Stimulated activated CD4-positive, alpha-beta T cell treated with anti-CD3 and anti-CD28 coated beads, Interleukin-4, amount 100 ng/mL, for 24 hours (primary cell): ENCODE measurements at places on chromosomes 2 and 18.

GRCh38 chr2:133417415-133417814 lies 150.8 kb downstream of the NCKAP5 start:
- DNase-seq, result no peak

DNA sequence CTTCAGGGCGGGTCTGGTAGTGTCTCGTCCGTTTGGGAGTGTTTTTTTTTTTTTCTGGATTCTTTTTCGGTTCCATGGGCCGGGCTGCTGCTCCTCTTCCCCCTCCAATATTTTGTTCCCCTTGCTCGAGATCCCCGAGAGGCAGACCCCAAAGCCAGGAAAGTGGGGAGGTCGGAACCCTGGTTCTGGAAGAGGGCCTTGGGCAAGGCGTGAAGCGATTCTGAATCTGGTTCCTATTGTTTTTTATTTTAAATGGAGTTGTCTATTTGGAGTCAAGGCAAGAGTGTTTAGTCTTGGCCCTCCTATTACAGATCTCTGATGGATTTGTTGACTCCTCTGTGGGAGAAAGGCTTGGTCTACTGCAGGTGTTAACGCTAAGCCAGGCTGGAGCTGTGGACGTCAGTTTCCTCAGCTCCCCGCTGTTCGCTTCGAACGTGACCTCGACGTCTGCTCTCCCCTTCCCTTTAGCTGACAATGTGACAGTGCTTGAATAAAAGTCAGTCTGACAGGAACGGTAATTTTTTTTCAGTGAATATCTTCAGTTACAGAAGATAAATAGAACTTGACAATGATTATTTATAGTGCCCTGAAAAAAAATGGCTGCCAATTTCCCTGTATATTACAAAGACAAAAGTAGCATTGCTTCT lies 683 bp upstream of the DNAJC27 start:
- DNase-seq, result peak; percentile 34

GRCh38 chr2:239399921-239400595 lies 762 bp downstream of the HDAC4 start:
- DNase-seq, result peak; percentile 49

DNA sequence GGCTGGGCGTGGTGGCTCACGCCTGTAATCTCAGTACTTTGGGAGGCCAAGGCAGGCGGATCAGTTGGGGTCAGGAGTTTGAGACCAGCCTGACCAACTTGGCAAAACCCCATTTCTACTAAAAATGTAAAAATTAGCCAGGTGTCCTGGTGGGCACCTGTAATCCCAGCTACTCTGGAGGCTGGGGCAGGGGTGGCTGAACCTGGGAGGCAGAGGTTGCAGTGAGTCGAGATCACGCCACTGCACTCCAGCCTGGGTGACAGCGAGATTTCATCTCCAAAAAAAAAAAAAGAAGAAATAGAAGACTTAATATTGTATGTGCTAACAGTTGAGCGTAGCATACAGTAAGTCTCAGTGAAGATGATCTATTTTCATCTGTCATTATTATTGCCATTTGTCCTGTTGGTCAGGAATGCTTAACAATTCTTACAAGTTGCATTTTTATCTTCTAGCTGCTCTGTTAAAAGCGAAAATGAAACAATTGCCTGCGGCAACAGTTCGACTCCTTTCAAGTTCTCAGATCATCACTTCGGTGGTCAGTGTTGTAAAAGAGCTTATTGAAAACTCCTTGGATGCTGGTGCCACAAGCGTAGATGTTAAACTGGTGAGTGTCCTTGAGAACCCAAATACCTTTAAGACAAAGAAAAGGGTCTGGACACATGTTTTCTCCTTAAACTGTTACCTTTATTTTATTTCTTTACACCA lies 7.2 kb downstream of the PMS1 start:
- no peak for DNase-seq

DNA sequence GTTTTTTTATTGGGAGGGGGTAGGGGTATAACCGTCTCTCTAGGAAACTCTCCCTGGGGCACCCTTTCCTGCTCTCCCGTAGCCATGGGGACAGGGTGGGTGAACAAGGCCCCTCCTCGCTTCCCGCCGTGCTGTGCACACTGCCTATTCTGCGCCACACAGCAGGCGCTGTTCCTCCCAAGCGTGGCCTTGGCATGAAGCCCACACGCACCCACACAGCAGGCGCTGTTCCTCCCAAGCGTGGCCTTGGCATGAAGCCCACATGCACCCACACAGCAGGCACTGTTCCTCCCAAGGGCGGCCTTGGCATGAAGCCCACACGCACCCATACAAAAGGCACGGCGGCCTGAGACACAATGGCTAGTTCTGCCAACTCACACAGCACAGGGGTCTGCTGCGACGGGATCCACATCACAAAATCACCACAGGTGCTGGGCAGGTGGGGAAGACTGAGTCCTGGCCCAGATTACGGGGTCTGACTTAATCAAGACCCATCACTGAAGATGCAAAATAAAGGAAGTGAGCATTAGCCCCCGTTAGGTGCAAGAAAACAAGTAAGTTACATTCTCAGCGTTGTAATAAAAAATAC lies 46.6 kb upstream of the TPO start:
- no peak for DNase-seq

DNA sequence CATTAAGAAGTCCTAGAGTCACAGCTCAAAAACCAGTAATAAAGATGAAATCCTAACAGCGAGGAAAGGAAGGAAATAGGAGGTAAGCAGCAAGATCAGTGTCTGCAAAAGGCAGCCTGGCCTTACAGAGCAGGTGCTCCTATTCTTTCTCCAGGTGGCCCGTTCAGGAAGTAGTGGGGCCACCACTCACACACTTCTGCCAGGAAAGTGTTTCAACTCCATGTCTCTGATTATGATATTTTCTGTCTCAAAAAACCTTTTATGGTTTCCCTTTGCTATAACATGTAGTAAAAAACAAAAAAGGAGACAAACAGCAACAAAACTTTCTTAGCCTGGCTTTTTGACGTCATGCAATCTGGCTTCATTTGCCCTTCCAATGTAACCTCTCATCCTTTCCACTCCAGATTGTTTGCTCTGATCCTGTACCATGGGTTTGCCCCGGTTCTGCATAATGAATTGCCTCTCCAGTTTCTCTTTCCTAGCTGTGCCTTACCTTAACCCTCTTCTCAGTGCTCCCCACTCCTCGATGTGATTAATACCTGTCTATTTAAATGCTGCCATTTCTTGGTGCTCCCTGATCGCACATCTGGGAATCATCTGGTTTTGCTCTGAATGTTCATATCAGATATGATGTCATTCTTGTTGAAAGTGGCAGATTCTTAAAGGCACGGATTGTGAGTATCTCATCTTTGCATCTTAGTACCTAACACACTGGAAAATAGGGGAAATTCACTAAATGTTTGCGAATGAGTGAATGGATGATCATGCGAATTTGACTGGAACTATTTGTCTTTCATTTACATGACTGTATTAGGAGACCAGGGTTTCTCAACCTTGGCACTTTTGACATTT lies 50.6 kb upstream of the PTPRM start:
- no peak for DNase-seq

DNA sequence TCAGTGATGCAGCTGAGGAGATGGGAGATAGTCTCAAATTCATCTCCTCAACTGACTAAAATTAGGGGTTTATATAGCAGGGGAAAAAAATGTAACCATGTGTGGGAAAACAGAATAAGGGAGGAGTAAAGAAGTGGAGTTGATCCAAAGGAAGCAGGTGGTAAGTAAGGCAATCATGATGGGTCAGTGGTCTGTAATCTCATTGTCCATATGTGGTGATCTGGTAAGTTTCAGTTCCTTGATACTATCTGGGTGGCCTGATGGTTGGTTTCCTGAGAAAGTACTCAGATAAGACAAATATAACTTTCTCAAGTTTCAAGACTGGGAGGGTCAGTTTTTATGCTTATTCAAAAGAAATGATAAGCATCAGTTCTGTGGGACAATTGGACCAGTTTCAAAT lies 312.3 kb upstream of the KCNJ3 start:
- no peak for DNase-seq

GRCh38 chr2:69767034-69767433 lies 25.1 kb downstream of the ANXA4 start:
- DNase-seq, result no peak

- DNase-seq, result no peak
Observed at GRCh38 chr2:40400336-40400953, 51.4 kb downstream of the SLC8A1 start.

GRCh38 chr2:25462021-25462420 lies 120.3 kb upstream of the DNMT3A start:
- DNase-seq, result no peak
